ENCODE measurements at places on chromosomes 11 and 22.

- DNase-seq: no peak
Observed at GRCh38 chr11:25163421-25163820, 666.6 kb downstream of the LUZP2 start.

- DNase-seq: no peak
Observed at GRCh38 chr22:36432592-36433317, 45.0 kb upstream of the MYH9 start.

DNA sequence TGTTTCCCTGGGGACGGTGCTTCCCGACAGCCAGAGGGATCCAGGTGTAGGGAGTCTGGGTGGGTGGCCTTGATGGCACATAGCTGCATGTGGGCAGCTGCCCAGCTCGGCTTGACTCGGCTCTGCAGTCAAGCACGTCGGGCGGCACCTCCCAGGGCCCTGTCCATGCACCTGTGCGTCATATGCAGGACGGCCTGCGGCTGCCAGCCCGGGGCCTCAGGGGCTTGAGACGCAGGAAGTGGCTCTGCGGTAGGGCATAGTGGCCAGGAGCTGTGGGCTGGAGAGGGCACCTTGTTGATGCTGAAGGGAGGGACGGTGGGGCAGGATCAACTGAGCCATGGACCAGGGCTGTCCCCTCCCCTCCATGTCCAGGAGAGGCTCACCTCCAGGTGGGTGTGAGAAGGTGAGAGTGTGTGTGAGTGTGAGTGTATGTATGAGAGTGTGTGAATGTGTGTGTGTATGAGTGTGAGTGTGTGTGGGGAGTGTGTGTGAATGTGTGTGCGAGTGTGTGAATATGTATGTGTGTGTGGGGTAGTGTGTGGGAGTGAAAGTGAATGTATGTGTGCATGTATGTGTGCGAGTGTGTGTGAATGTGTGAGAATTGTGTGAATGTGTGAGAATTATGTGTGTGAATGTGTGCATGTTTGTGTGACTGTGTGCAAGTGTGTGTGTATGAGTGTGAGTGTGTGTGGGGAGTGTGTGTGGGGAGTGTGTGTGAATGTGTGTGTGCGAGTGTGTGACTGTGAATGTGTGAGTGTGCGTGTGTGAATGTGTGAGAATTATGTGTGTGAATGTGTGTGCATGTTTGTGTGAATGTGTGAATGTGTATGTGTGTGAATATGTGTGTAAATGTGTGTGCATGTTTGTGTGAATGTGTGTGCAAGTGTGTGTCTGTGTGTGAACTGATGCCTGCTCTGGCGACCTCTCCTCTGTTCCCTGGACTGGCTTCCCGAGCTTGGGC lies 5.7 kb upstream of the SUN2 start:
- no peak for DNase-seq

DNA sequence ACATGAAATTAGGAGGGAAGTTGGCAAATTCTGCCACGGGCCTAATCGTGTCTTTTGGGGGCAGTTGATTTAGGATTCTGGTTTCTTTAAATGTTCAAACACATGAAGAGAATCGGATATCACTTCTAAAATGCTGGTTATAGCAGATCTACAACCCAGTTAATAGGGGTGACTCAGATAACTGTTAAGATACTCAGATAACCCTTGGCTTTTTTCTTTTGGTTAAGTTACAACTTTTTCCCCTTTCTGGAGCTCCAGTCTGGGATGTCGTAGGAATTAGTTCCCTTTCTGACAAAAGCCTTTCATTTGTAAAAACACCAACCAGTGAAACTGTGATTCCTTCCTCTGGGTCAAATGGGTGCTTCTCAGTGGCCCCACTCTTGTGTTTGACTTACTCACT lies 976 bp downstream of the DEPDC7 start:
- no peak for DNase-seq

DNA sequence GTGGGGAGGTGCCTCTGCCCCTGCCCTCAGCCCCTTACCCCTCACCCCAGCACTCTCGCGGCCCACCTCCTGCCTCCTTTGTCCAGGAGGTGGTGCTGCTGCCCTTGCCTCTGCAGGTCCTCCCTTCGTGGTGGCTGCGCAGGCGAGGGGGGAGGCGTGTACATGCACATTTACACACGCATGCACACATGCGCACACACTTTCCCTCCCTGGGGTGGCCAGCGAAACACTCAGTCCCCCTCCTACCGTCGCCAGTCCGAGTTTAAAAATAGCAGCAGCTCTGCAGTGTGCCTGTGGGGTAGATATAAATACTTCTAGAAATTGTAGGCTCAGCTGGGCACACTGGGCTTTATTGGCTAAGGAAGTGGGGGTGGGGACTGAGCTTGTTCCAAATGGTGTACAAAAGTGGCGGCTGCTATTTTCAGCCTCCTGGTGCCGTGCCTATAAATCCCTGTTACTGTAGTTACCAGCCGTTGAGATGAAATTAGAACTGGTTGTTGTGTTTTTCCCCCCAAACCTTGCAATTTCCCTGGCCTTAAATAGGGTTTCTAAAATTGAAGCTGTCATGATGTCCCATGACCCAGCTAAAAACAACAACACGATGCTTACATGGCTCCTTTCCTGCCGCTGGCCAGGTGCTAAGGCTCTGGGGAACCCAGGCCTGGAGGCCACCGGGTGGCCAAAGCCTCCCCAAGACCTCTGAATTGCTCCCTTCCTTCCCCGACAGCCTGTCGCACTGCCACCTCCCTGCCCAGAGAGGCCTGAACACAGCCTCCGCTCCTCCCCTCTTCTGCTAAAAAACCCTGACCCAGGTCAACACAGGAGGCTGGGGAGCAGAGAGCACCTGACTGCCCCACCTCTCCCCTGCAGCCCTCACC lies 12.4 kb downstream of the PICK1 start:
- no peak for DNase-seq

DNA sequence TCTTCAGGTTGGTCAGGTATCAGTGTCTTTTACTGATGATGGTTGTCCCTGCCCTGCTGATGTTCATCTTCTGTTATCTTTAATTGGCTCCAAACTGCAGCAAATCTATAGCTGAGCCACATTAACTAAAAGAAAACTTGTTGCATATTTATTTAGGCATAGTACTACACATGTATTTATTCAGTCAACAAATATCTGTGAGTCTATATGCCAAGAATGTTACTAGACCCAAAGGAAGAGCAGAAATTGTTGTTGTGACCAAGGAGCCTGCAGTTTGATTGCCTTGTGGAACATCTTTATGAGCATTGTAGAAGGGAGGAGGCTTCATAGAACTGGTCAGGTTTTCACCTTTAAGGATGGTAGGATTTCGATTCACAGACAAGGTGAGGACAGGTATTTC lies 10.1 kb downstream of the BMAL1 start:
- DNase-seq: no peak

GRCh38 chr11:14529321-14529720 lies 9.1 kb upstream of the PSMA1 start:
- DNase-seq: no peak

DNA sequence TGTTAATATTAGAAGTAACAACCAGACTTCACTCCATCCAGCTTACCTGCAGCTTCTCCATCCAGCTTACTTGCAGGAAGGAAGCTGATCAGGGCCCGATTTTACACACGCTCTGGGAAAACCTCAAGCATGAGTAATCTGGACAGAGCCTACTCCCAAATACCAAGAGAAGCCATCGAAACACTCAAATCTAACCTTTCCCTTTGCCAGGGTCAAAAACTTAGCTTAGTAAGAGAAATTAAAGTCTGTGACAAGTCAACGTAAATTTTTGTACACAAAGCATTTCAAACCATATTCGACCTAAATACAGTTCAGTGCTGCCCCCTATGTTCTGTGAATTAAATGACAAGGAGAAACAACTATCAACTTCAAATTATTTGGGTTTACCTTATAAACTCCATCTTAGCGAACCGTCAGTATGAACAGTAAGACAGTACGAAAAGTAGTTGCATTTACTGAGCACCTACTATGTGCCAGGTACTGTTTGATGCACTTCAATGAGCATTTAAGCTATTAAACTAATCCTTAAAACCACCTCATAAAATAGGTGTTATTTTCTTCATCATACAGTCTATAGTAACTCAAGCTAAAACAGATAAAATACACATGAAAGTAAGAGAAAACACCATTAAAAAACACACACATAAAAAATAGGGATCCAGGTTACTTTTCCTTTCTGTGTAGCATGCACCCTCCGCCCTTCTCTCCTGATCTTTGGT lies 36.9 kb downstream of the ARFGAP3 start:
- DNase-seq: peak; percentile 42

DNA sequence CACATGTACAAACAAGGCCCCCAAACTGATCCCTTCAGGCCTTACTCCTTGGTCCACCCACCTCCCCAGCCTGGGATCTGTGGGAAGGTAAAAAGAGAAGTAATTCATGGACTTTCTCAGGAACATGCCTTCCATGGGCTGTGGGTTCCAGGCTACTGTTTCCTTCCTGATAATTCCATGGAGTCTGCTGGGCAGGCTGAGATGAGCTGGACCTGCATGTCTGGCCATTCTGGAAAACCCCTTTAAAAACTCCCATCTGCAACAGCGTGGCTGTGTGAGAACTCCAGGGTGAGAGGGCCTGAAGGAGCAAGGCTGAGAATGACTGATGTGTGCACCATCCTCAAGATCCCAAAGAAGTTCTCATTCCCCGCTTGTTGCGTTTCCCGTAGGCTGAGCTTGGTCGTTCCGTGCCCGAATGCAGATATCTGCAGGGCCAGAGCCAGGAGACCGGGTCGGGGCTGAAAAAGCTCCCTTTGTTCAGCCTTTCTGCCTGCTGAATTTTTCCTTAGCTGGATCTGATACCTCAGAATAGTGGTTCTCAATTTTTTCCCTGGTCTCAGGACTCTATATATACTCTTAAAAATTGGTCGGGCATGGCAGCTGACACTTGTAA lies 72.9 kb downstream of the NAT10 start:
- DNase-seq: no peak

GRCh38 chr11:119409731-119410130 lies 13.2 kb downstream of the THY1 start:
- no peak for DNase-seq

DNA sequence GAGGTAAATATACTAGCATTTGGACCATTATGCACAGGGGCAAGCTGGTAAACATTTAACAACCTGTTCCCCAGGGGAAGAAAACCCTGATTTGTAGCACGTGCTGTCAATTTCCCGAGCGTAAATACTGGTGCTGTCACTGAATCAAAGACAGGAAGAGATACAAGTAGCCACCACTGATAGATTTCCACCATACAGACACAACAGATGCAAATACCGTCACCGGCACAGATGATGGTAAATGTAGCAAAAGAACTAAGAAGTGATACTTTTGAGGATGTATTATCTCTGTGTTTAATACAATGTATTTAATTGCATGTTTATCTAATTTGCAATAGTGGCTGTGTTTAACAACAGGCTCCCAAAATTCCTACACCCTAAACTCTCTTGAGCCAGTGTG lies 39.6 kb downstream of the SHISAL1 start:
- DNase-seq: no peak

DNA sequence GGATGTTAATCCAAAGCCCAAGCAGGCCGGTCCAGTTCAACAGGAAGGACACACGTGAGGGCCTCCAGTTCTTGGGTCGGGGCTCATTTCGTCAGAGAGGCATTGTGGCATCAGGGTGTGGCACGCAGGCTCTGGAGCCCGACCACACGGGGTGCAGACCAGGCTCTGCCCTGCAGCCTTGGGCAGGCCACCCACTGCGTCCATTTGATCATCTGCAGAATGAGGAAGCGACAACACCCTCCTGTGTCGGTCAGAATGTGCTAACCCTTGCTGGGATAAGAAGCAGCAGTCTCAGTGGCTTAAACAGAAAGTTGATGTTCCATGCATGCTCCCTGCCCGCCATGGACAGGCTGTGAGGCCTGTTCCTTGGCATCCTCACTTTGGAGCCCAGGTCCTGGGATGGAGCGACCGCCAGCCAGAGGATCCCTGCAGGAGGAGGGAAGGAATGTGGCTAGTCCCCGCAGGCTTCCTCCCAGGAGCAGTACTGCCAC lies 10.8 kb downstream of the RIBC2 start:
- DNase-seq: no peak

DNA sequence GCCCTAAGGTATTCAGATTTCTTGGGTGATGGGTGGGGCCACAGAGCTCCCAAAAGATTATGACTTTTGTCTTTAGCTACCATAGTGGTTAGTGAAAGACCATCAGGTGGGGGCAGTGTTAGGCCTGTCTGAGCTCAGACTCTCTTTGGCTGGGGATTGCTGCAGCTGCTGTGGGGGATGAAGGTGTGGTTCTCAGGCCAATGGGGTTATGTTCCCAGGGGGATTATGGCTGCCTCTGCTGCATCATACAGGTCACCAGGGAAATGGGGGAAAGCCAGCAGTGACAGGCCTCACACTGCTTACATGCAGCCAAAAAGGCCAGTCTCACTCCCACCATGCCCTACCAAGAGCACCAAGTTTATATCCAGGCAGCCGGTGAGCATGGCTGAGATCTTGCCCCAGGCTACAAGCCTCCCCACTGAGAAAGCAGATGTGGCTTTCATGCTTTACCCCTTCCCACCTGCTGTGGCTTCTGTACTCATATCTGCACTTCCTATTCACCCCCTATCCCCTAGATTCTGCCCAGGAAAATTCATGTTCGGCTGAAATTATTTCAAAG lies 24.8 kb downstream of the CNTF start:
- DNase-seq: no peak

- DNase-seq: peak; percentile 4
Observed at GRCh38 chr11:119585043-119585781, 143.8 kb downstream of the NECTIN1 start.

- DNase-seq: no peak
Observed at GRCh38 chr11:76747153-76747914, 35.8 kb upstream of the TSKU start.

GRCh38 chr11:121448431-121448941 lies 3.6 kb upstream of the SORL1 start:
- no peak for DNase-seq

DNA sequence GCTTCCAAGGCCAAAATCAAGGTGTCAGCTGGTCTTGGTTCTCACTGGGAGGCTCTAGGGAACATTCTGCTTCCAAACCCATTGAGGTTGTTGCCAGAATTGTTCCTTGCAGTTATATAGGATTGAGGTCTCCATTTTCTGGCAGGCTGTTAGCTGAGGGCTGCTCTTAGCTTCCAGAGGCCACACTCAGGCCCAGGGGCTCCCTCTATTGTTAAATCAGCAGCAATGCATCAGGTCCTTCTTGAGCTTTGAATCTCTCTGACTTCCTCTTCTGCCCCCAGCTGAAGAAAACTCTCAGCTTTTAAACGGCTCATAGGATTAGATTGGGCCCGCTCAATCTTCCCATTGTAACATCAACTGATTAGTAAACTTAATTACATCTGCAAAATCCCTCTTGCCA lies 39.3 kb upstream of the BSX start:
- peak; percentile 3 for DNase-seq

All from NCI-H748 treated with DMSO at 0.1 percent for 48 hours (cell line).